Fibroblast of the aortic adventitia (primary cell): ENCODE measurements at places on chromosomes 1 and 21. TPM values are rescaled to one million over a fixed set of nuclear protein-coding genes. Genes with fewer than 3 reads are reported as not detected.

The VANGL2 gene
- not detected in 2 replicates for total RNA-seq

GRCh38 chr21:44427241-44428120 lies 27.8 kb upstream of the LRRC3 start:
- no peak for DNase-seq

The SERTAD4 gene
- 16.7 TPM in 1 of 2 replicates, not detected in the other for total RNA-seq

- peak; percentile 72 for DNase-seq
These were observed 14.1 kb upstream of the NUAK2 start for GRCh38 chr1:205335692-205336091.

The TNFRSF4 gene
- 0.65 TPM in 1 of 2 replicates, not detected in the other for total RNA-seq

The ETV3L gene
- total RNA-seq, result not detected in 2 replicates

The INAVA gene
- total RNA-seq, result not detected in 2 replicates

DNA sequence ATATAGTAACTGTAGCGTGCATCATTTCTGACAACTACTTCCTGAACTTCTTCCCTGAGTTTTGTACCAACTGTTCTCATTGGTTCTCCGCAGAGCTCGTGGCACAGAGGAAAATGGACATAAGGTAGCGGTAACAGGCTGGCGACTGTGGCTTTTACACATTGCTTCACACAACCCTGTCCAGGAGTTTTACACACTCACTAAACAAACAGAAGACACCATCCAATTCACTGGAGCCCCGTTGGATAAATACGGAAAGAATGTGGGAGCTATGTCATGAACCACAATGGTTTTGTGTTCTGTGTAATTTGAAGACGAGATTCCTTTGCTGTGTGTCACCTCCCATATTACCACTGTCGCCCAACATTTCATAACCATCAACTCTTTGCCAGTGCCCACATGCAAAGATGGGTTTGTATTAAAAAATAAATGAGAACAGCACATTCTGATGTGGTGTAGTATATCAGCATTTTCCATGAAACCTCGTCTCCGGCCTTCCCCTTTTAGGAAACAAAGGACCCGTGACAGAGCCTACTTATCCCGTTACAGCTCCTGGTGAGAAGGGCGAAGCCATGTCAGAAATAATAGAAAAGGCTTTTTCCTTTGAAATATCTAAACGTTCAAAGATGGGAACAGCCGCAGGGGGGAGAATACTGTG lies 47.4 kb upstream of the ENAH start:
- DNase-seq, result peak; percentile 98

GRCh38 chr1:28973596-28974421 lies 59.4 kb downstream of the EPB41 start:
- DNase-seq, result peak; percentile 66

The TEKT2 gene
- 0.18 and 2.1 TPM in 2 replicates for total RNA-seq

The IQCC gene
- total RNA-seq, result 0.41 and 2.3 TPM in 2 replicates

DNA sequence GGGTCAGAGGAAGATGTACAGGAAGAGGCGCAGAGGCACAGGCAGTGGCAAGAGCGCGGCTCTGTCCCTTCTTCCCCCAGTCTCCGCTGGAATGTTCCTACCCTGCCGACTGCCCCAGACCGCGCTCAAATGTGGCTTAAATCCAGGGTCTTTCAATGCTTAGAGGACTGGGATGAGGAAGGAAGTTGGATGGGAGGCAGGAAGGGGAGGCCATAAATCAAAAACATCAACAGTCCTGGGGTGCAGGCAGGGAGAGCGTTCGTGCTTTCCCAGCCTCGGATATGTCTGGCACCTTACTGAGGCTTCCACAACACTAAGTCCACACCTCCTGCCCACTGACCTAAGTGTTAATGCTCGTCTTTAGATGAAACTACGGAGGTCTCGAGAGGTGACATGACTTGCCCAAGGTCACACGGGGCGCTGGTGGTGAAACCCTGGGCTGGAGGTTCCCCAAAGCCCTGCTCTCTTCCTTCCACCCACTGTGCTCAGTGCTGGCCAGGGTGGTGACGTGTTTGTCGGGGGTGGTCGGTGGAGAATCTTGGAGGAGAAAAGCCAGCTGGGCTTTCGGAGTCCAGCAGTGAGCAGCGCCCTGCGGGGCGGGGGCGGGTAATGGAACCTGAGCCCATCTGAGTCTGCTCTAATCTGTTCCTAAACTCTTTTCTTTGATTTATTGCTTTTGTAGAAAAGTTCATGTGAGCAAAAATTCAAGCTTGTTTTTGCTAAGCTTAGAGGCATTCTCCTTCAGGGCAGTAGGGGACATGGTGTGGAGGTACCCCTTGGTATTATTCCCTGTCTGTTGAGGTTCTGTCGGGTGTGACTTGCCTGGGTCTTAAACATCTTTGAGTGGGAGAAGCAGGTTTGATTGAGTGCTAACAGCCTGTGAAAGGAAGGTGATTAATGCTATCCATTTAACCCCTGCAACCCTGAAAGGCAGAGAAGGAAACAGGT lies 708 bp downstream of the CDA start:
- peak; percentile 72 for DNase-seq
